ENCODE measurements at places on chromosomes 5 and 9. TPM values are rescaled to one million over a fixed set of nuclear protein-coding genes. Genes with fewer than 3 reads are reported as not detected.

FGF18 gene
- total RNA-seq, result 0.10 TPM

CMYA5 gene
- total RNA-seq, result 0.21 TPM

NIPAL4 gene
- 11.5 TPM for total RNA-seq

GALNT12 gene
- 4.5 TPM for total RNA-seq

C7 gene
- not detected for total RNA-seq

IFNA2 gene
- 0.21 TPM for total RNA-seq

Measured in mononuclear cell (primary cell).